ENCODE measurements at places on chromosomes 5 and 9. TPM values are rescaled to one million over a fixed set of nuclear protein-coding genes. Genes with fewer than 3 reads are reported as not detected.
A peak's percentile ranks its signal among the peaks of the same experiment; 100 is the strongest.

DNA sequence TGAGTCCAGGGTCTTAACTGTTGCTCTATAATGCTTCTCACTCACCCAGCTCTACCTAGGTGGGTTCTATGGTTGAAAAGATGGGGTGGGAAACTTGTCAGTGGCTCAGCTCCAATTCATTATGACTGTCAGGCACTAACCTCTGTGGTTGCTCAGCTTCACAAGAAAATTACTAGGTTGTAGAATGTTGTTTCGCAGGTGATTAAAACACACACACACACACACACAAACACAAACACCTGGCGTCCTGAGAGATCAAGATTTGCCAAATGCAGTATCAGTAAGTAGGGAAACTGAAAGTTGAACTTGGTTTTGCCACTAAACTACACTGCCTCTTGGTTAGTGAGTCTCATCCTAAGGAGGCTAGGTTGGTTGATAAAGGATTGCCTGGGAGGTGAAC, 2.8 kb downstream of the MCCC2 start:
- no peak for DNase-seq

The RASEF gene
- 0.08 TPM for polyA plus RNA-seq

DNA sequence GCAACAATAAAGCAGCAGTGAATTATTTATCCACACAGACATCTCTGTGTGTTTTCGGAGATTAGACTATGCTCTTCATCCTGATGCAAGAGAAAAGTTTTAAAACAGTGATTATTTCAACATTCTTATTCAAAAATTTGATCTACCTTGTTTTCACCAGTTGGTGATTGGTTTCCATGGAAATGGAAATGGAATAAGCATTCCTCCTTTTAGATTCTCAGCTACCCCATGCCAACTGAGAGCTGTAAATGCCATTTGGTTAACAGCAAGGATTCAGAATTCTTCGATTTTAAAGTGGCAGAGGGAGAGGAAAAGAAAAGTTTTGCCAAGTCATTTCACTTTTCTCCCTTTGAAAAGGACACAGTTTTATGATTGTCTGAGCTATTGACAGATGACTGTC, 154.7 kb downstream of the PCSK5 start:
- DNase-seq, result no peak

The VCP gene
- polyA plus RNA-seq, result 356 TPM

- DNase-seq, result no peak
Observed at GRCh38 chr9:118975736-118976135, 393.5 kb downstream of the BRINP1 start.

GRCh38 chr9:35729700-35730485, 2.1 kb downstream of the TLN1 start:
- DNase-seq, result peak; percentile 49

The BTNL3 gene
- not detected for polyA plus RNA-seq

- no peak for DNase-seq
Observed at GRCh38 chr5:56140073-56140472, 93.1 kb downstream of the ANKRD55 start.

The BTNL8 gene
- not detected for polyA plus RNA-seq

Measured in keratinocyte (primary cell).